ENCODE measurements at places on chromosomes 5 and 9.
A peak's percentile ranks its signal among the peaks of the same experiment; 100 is the strongest.

GRCh38 chr5:96875791-96876291 lies 459 bp upstream of the ERAP2 start:
- DNase-seq: no peak

DNA sequence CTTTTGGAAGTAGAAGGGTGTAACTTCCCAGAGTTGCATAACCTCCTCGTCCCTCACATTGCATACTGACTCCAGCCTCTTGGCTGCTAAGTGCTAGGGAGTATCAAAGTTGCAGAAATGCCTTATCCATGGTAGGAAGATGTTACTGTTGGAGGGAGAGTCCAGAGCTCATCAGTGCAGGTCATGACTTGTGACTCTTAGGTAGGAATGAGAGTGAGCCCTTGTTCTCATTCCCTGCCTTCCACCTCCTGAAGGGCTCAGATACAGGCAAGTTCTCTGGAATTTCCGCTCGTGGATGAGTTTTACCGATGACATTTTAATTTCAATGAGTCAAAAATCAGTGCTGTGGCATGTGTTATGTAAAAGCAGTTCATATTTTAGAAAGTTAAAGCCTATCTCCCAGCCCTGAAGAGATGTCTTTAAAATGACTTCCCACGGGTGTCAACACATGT lies 17.0 kb downstream of the IRX1 start:
- DNase-seq: no peak

GRCh38 chr9:16385590-16385989 lies 484.9 kb downstream of the BNC2 start:
- DNase-seq: no peak

DNA sequence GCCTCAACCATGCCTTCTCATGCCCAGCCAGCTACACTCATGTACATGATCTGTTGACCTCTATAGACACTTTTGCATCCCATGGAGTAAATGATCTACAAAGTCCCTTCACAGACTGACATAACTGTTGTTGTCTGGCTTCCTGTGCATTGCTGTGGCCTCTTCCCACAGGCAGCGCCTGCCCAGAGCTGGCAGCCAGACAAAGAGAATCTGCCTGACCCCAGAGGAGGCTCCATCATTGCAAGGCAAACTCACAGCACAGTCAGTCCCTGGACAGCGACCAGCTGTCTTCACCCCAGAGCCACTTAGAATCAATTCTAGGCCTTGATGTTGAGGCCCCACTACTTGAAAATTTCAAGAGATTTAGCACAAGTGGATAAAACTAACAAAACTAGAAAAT lies 65.5 kb downstream of the INSYN2B start:
- DNase-seq: no peak

- no peak for DNase-seq
Measured at GRCh38 chr9:14769230-14769571, 46.7 kb upstream of the CER1 start.

DNA sequence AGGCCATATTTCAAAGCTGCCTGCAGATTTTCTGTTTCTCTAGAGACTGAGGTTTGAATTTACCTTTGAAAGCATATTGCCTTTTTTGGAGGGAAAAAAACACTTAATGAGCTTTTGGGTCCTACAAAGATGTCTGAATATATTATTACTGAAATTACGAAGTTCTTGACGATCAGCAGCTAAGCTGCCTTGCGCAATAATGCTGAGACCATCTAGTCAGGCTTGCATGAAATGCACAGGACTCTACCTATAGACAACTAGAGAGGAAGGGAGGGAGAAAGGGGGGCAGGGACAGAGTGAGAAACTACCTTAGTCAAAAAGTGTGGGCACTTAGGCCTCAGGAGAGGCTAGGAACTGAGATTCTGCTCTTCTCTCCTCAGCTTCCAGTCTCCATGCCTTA lies 175.9 kb upstream of the KIF2A start:
- no peak for DNase-seq

DNA sequence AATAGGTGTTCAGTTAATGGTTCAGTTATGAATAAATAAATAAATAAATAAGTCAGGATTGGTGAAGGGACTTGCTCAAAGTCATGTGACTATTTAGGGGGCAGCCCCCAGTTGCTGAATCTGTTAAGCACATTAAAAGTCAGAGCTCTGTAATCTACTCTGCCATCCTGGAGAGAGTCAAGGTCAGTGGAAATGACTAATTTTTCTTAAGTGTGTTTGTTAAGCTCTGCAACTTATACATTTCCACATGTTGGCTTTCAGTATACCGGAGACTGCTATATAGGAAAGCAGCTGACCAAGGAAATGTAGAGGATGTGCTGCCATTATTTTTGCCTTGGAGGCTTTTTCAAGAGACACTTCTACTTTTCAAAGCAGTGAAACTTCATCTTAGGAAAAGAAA lies 57.9 kb downstream of the KIAA1958 start:
- no peak for DNase-seq

DNA sequence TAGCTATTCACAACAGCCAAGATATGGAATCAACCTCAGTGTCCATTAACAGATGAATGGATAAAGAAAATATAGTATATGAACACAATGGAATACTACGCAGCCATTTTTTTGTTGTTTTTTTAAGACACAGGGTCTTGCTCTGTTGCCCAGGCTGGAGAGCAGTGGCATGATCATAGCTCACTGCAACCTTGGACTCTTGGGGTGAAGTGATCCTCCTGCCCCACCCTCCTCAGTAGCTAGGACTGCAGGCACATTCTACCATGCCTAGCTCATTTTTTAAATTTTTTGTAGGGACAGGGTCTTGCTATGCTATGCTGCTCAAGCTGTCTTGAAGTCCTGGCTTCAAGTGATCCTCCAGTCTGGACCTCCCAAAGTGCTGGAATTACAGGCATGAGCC lies 38.5 kb downstream of the CERT1 start:
- no peak for DNase-seq

DNA sequence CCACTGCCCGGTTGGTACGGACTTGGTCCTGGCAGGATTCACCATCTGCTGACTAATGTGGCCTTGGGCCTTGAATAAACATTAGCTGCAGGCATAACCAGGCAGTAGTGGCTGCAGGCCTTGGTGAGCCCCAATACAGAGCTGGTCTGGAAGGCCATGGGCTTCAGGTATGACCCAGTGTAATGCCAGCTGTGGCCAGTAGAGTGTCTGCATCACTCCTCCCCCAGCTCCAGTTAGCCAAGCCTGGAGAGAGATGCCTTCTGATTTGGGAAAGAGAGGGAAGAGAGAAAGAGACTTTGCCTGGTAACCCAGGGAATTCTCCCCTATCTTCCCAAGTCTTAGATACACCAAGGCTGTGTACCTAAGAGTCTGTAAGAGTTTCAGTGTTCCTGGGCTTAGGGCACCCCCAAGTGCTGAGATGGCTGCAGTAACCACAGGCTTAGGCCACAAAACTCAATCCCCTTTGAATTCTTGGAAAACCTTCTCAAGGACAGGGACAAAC lies 5.6 kb upstream of the C5 start:
- DNase-seq: no peak

DNA sequence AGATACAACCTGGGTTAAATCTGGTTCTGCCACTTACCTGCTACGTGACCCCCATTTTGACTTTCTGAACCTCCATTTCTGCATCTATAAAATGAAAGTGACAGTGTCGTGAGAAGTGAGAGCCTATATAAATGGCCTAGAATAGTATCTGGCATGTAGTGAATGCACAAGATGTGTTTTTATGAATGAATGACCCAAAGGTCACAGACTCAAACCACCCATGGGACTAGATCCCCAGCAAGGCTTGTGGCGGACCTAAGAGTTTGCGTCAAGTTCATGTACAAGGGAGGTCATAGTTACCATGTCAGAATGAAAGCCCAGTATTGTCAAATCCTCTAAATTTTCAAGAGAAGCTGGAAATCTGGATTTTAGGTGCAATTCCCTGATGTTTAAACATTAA lies 11.2 kb upstream of the SETD9 start:
- no peak for DNase-seq

DNA sequence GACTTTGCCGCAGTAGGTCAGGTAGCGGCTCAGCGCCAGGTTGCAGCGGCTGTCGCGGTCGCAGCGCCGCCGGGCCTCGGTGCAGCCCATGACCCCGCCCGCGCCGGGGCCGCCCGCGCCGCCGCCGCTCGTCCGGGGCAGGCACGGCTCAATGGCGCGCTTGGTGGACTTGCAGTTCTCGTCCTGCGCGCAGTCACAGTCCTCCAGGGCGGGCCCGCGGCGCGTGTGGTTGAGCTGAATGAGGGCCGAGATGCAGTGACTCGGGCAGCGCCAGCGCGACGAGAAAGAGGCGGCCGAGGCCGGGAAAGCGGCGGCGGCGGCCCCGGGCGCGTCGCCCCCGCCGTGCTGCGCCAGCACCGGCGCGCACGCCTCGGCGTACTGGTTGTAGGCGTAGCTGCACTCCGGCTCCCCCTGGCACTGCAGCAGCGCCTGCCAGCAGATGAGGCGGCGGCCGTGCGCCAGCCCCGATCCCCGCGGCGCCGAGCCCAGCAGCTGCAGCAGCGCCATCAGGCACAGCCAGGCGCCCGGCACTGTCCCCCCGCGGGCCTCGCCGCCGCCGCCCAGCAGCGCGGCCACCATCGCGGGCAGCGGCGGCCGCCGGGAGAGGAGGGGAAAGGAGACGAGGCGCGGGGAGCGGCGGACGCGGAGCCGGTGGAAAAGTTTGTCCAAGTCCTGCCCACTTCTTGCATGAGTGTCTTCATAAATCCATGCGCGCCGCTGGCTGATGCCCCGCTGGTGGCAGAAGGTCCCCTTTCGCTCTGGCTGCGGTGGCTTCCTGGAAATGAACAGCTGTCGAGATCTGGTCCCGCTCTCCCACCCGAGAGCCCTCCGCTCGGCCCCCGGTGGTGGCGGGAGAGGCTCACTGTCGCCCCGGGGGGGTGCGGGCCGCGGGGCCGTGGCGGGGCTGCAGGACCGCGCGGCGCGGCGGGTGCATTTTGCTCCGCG lies 833 bp downstream of the GAS1 start:
- peak; percentile 51 for DNase-seq

GRCh38 chr5:150144246-150144801 lies 11.3 kb downstream of the PDGFRB start:
- DNase-seq: no peak

GRCh38 chr9:70340572-70340971 lies 73.9 kb downstream of the KLF9 start:
- DNase-seq: no peak

- DNase-seq: no peak
Measured at GRCh38 chr9:34452568-34452967, 5.8 kb downstream of the FAM219A start.

- no peak for DNase-seq
Measured at GRCh38 chr5:66701244-66701643, 105.1 kb downstream of the MAST4 start.

DNA sequence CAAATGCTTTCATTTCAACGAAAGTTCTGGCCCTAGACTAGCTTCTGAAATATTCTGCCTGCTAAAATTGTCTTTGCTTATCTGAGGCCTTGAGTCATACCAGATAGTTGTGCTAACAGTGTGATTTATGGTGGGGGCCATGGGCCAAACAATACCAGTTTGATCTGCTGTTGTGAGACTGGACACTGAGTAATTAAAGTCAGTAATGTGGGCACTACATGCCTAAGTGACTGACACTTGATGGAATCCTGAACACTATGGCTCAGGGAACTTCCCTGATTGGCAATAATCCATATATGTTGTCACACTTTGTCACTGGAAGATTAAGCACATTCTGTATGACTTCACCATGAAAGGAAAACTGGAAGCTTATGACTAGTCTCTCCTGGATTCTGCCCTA lies 127.6 kb upstream of the CYLC2 start:
- DNase-seq: no peak

GRCh38 chr5:57721226-57721625 lies 238.6 kb upstream of the ACTBL2 start:
- no peak for DNase-seq

Data from activated CD4-positive, alpha-beta T cell treated with anti-CD3 and anti-CD28 coated beads for 1 hour (primary cell).